ENCODE measurements at places on chromosomes 4 and X. TPM values are rescaled to one million over a fixed set of nuclear protein-coding genes. Genes with fewer than 3 reads are reported as not detected.

- H3K36me3 ChIP-seq, result peaks cover 7% of the 10 kb centered on the region
- no peak overlapping the region for H3K4me3 ChIP-seq
- H3K27me3 ChIP-seq, result no peaks in the 10 kb centered on the region
- H3K27ac ChIP-seq, result 0 out of 2 replicates have a peak overlapping the region, but pooled peaks have one; percentile 26
- peak; percentile 46 for DNase-seq
These were observed 25.7 kb downstream of the RNF128 start for GRCh38 chrX:106752101-106752678.

RHOXF2 gene
- not detected for total RNA-seq

DNA sequence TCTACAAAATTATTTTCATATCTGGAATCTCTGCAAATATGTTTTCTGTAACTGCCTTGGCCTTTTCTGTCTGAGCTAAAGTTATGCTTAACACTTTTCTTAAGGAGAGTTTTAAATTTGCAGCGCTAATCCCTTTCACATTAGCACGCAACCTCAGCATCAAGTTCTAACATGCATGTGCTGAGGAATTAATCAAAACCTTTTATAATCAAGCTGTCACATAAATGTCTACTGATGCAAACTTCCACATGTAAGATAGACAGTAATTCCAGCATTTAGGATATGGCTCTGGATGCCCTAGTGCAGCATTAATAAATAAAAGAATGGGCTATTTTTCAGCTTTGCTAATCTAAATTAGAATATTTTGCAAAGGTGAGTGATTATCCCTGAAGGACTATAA, 17.5 kb upstream of the NEIL3 start:
- H3K27ac ChIP-seq, result no peak overlapping the region
- no peaks in the 10 kb centered on the region for H3K36me3 ChIP-seq
- DNase-seq, result no peak
- H3K27me3 ChIP-seq, result no peaks in the 10 kb centered on the region
- peaks cover 11% of the 10 kb centered on the region for H3K4me1 ChIP-seq

- H3K27ac ChIP-seq, result no peak overlapping the region
- no peak overlapping the region for H3K4me3 ChIP-seq
- H3K36me3 ChIP-seq, result peaks cover 6% of the 10 kb centered on the region
- H3K27me3 ChIP-seq, result no peaks in the 10 kb centered on the region
These were observed 116.2 kb downstream of the GATB start for GRCh38 chr4:151644622-151645021.

SLBP gene
- total RNA-seq, result 68.3 TPM

GRCh38 chr4:7694324-7694723, 245.3 kb downstream of the AFAP1 start:
- H3K27me3 ChIP-seq, result no peaks in the 10 kb centered on the region
- no peak overlapping the region for H3K27ac ChIP-seq
- no peak overlapping the region for H3K4me3 ChIP-seq
- H3K36me3 ChIP-seq, result no peaks in the 10 kb centered on the region

GRCh38 chrX:136781180-136781797, 557 bp upstream of the ARHGEF6 start:
- H3K27ac ChIP-seq, result no peak overlapping the region
- no peak for DNase-seq
- no peaks in the 10 kb centered on the region for H3K4me1 ChIP-seq

- H3K4me1 ChIP-seq, result peaks cover 7% of the 10 kb centered on the region
- H3K27me3 ChIP-seq, result no peaks in the 10 kb centered on the region
- H3K36me3 ChIP-seq, result no peaks in the 10 kb centered on the region
- H3K27ac ChIP-seq, result no peak overlapping the region
- peak; percentile 68 for DNase-seq
These were observed 624.8 kb upstream of the ATOH1 start for GRCh38 chr4:93203708-93204107.

PLAC1 gene
- 0.83 TPM for total RNA-seq

DNA sequence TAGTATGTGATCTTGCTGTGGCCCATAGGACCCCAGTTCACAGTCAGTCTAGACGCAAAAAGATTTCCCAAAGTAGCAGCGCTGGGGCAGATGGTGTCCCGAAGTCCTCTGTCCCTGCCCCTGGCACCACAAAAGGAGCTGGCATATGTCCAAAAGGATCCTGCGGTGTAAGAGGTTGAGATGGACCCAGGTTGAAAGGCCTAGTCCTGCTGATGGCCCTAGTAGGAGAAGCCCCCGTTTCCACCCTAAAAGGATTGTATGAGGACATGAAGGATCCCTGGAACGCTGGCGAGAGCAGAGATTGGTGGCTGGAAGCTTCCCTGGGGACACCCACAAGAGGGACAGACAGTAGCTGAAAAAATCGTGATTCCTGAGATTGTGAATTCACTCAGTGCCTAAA, 58.0 kb upstream of the DCAF8L1 start:
- H3K4me3 ChIP-seq, result no peak overlapping the region
- no peak overlapping the region for H3K27ac ChIP-seq
- H3K4me1 ChIP-seq, result no peaks in the 10 kb centered on the region

DNA sequence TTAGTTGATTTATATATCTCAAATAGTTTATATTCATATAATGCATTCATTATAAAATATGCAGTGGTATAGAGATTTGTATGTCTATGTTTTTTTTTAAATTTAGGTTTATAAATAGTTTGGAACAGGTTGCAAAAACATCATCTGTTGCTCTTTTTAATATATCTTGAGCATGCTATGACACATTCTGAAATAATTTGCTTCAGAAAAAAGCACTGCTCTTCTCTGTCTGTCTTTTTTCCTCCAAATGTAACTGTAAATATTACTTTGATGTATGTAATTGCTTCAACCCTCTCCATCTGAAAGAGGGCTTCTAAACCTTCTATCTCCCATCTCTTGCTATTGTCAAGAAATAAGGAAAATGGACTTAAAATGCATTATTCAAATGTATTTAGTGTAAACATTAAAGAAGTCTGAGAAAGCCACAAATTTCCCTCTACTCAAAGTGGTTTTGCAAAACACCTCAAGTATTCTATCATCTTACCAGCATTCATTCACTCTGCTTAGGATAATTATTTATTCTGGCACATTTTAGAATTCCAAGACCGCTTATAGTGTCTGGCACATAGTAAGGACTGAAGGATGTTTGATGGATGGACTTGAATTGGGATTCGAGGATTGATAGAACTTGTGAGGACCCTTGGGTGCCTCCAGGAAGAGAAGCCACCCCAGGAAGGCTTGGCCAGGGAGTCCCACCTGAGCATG, 87.8 kb downstream of the CLNK start:
- no peak for DNase-seq
- peaks cover 8% of the 10 kb centered on the region for H3K4me1 ChIP-seq
- no peak overlapping the region for H3K27ac ChIP-seq
- no peaks in the 10 kb centered on the region for H3K36me3 ChIP-seq
- H3K27me3 ChIP-seq, result no peaks in the 10 kb centered on the region

FGFBP2 gene
- 0.93 TPM for total RNA-seq

- H3K27ac ChIP-seq, result no peak overlapping the region
- peak; percentile 21 for DNase-seq
- no peak overlapping the region for H3K4me3 ChIP-seq
- H3K4me1 ChIP-seq, result no peaks in the 10 kb centered on the region
These were observed 28.8 kb downstream of the CCNI start for GRCh38 chr4:77047037-77047436.

DNA sequence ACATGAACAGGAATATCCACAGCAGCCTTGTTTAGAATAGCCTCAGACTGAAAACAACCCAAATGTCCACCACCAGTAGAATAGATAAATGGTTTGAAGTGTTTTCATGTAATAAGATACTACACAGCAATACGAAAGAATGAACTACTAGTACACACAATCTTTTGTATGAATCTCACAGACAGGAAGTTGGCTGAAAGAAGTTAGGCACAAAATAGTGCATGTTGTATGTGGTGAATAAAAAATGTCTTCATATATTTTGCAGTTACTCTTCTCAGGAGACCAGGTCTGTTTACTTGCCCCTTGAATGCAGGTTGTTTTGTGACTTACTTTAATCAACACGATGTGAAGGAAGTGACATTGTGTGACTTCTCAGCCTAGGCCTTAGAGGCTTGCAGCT, 75.9 kb upstream of the LEF1 start:
- no peak overlapping the region for H3K4me3 ChIP-seq
- H3K36me3 ChIP-seq, result no peaks in the 10 kb centered on the region
- H3K27me3 ChIP-seq, result no peaks in the 10 kb centered on the region
- no peak for DNase-seq
- H3K4me1 ChIP-seq, result no peaks in the 10 kb centered on the region

DNA sequence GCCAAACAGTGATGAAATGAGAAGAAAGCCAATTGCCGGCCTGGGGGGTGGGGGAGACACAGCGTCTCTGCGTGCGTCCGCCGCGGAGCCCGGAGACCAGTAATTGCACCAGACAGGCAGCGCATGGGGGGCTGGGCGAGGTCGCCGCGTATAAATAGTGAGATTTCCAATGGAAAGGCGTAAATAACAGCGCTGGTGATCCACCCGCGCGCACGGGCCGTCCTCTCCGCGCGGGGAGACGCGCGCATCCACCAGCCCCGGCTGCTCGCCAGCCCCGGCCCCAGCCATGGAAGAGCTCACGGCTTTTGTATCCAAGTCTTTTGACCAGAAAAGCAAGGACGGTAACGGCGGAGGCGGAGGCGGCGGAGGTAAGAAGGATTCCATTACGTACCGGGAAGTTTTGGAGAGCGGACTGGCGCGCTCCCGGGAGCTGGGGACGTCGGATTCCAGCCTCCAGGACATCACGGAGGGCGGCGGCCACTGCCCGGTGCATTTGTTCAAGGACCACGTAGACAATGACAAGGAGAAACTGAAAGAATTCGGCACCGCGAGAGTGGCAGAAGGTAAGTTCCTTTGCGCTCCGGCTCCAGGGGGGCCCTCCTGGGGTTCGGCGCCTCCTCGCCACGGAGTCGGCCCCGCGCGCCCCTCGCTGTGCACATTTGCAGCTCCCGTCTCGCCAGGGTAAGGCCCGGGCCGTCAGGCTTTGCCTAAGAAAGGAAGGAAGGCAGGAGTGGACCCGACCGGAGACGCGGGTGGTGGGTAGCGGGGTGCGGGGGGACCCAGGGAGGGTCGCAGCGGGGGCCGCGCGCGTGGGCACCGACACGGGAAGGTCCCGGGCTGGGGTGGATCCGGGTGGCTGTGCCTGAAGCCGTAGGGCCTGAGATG, at the start of gene SHOX:
Gene SHOX, plus strand, starts transcription at position 180 of the 885 bp plus-strand sequence. Its CDS starts 107 bp downstream, at position 287.
- peaks cover 98% of the 10 kb centered on the region for H3K27me3 ChIP-seq
- DNase-seq, result peak; percentile 68
- peaks cover 32% of the 10 kb centered on the region for H3K4me1 ChIP-seq
- no peak within 1 kb of the TSS for H3K27ac ChIP-seq
- H3K36me3 ChIP-seq, result no peaks in the 10 kb centered on the region

GRCh38 chr4:55318175-55319129, 27.6 kb upstream of the SRD5A3 start:
- no peaks in the 10 kb centered on the region for H3K27me3 ChIP-seq
- H3K27ac ChIP-seq, result no peak overlapping the region
- no peaks in the 10 kb centered on the region for H3K36me3 ChIP-seq
- DNase-seq, result no peak
- no peak overlapping the region for H3K4me3 ChIP-seq

SYTL5 gene
- 0.70 TPM for total RNA-seq

FSTL5 gene
- total RNA-seq, result 0.27 TPM

GRCh38 chr4:38664706-38665401, 855 bp downstream of the KLF3 start:
- H3K4me3 ChIP-seq, result peak overlapping the region; percentile 75
- H3K27me3 ChIP-seq, result peaks cover 35% of the 10 kb centered on the region
- peak overlapping the region; percentile 68 for H3K27ac ChIP-seq
- peaks cover 35% of the 10 kb centered on the region for H3K4me1 ChIP-seq

RWDD4 gene
- 22.4 TPM for total RNA-seq

PRMT9 gene
- total RNA-seq, result 11.2 TPM

IL1RAPL1 gene
- 0.23 TPM for total RNA-seq

PABPC1L2A gene
- 1.4 TPM for total RNA-seq

GRCh38 chr4:11487868-11488544, 59.3 kb upstream of the HS3ST1 start:
- no peaks in the 10 kb centered on the region for H3K27me3 ChIP-seq
- DNase-seq, result no peak
- no peak overlapping the region for H3K27ac ChIP-seq
- H3K4me3 ChIP-seq, result no peak overlapping the region
- no peaks in the 10 kb centered on the region for H3K4me1 ChIP-seq

DNA sequence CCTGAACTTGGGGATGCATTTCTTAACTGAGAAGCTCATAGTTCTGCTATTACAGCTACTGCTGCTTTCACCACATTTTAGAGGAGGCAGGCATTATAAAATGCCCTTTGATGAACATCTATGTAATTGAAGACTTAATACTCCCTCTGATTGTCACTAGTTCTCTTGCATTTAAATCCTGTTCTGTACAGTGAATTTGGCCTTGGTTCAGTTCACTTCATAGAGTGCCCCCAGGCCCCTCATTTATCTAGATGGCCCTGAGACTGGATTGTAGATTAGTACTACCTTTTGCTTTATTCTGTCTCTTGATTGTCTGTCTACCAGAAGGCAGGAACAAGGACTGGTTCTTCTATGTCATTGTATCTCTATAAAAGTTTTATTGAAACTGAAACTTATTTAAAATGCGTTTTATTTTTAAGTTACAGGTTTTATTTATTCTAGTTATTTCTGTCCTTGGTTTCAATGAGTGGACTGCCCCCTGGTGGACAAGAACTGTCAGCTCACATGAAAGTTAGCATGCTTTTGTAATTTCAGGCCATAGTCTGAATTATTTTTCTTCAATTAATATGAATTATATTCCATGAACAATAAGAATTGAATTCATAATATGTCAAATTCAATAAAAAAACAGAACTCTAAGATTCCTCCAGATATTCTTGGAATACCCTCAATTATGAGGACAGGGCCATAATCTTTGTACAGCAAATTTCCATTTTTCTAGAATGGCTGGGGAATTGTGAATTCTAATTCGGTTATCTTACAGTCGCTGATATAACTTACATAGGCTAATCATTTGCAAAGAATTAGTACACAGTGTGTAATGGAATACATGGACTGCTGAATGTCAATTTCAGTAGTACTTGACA, 47.2 kb upstream of the TMEM33 start:
- no peaks in the 10 kb centered on the region for H3K4me1 ChIP-seq
- H3K36me3 ChIP-seq, result no peaks in the 10 kb centered on the region
- peaks cover 47% of the 10 kb centered on the region for H3K27me3 ChIP-seq
- H3K27ac ChIP-seq, result no peak overlapping the region
- DNase-seq, result peak; percentile 65

SMIM10L2A gene
- total RNA-seq, result 5.0 TPM

GRCh38 chr4:3766785-3767569, 792 bp downstream of the ADRA2C start:
- peak overlapping the region; percentile 48 for H3K4me3 ChIP-seq
- peaks cover 3% of the 10 kb centered on the region for H3K4me1 ChIP-seq
- no peak overlapping the region for H3K27ac ChIP-seq
- peak; percentile 89 for DNase-seq
- H3K27me3 ChIP-seq, result peaks cover 34% of the 10 kb centered on the region

BMX gene
- total RNA-seq, result not detected

- DNase-seq, result no peak
- peaks cover 7% of the 10 kb centered on the region for H3K4me1 ChIP-seq
- H3K27ac ChIP-seq, result no peak overlapping the region
- peak overlapping the region; percentile 93 for H3K4me3 ChIP-seq
- peaks cover 50% of the 10 kb centered on the region for H3K27me3 ChIP-seq
These were observed 454 bp downstream of the LETM1 start for GRCh38 chr4:1855333-1856070.

All from GM23338 (cell line).